ENCODE measurements at places on chromosomes 2 and 18.

- DNase-seq = no peak
Observed at GRCh38 chr2:96396602-96397001, 61.0 kb downstream of the NCAPH start.

- DNase-seq = no peak
Observed at GRCh38 chr18:70998490-70998889, 709.6 kb downstream of the SOCS6 start.

GRCh38 chr2:153487448-153487847, 8.9 kb upstream of the RPRM start:
- DNase-seq = no peak

DNA sequence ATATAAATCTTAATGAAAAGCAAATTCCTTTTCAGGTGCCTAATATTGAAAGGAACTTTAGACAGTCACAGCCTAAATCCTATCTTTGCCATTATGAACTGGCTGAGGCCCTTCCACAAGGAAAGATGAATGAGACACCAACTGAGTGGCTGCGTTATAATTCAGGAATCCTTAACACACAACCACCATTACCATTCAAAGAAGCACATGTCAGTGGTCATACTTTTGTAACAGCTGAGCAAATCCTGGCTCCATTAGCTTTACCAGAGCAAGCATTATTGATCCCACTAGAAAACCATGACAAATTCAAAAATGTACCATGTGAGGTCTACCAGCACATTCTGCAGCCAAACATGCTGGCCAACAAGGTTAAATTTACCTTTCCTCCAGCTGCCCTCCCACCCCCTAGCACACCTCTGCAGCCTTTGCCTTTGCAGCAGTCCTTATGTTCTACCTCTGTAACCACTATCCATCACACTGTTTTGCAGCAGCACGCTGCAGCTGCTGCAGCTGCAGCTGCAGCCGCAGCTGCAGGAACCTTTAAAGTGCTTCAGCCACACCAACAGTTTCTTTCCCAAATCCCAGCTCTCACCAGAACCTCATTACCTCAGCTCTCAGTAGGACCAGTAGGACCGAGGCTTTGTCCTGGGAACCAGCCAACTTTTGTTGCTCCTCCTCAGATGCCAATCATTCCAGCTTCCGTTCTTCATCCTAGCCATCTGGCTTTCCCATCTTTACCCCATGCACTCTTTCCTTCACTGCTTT, 340.1 kb downstream of the ZNF804A start:
- no peak for DNase-seq

- DNase-seq = no peak
Observed at GRCh38 chr18:76538846-76539245, 43.8 kb upstream of the ZNF516 start.

DNA sequence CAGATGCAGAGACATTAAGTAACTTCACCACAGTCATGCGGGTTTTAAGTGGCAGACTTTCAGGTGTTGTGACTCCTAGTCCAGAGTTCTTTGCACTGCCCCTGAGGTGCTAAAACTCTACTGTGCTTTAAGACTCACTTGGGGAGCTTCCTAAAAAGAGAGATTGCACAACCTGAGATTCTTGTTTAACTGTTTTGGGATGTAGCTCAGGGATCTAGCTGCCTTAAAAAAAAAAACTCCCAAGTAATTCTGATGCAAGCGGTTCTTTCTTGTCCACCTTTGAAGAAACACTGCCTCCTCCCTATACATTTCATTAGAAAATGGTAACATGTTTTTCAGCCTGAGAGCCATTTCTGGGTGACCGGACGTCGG, 13.0 kb downstream of the IL37 start:
- DNase-seq = no peak

DNA sequence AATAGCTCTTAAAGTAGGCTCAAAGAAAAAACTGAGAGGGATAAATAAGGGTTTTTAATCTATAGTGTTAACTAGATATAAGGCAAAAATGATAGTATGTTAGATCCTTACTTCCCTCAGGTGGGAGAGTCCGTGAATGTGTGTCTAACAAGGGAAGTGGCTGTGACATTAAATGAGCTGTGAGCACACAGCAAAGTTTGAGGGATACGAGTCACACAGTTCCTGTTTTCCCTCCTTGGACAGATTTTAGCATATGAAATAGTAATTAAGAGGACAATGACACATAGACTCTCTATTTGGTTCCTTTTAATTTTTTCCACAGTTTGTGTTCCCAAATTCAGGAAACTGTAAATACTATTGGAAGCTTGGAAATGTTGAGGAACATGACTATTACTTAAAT, 148.4 kb upstream of the CAVIN2 start:
- no peak for DNase-seq

- no peak for DNase-seq
Observed at GRCh38 chr2:192535956-192536921, 341.5 kb upstream of the TMEFF2 start.

Data from H9 (cell line).